Fibroblast of upper back skin (primary cell): ENCODE measurements at places on chromosomes 5 and 9.

DNA sequence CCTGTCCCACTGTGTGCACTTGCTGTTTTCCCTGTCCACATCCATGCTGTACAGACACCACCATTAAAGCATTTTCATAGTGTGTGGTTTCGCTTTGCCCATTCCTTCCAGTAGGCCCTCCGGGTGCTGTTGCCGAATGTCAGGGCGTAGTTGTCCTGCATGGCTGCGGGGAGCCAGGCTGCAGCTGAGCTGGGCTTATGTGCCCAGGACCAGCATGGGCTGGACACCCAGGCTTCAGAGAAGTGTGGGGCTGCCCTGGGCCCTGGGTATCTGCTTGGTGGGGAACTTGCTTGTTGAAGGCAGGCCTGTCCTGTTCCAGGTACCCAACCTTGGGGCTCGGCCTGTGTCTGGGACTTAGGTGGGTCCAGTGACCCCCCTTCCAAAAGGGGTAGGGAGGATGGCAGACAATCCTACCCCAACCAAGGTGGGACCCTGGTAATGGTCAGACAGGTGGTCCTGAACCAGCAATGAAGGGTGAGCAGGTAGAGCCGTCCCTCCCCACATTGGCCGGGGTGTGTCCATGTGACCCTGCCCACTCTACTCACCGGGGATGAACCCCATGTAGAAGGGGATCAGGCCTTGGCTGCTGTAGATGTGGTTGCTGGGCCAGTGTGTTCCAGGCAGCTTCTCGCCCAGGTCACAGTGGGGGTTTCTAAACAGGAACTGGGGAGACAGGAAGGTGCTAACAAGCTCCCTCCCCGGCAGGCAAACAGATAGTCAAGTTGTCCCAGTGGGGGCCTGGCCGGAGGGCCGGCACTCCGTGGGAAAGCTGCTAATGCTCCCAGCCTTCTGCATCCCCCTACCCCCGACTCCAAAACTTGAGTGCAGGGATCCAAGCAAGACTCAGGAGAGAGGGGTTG is 2.8 kb downstream of the TUBB4B start:
- no peak for DNase-seq

GRCh38 chr9:98380065-98380681 is 124.7 kb upstream of the TBC1D2 start:
- peak; percentile 49 for DNase-seq

DNA sequence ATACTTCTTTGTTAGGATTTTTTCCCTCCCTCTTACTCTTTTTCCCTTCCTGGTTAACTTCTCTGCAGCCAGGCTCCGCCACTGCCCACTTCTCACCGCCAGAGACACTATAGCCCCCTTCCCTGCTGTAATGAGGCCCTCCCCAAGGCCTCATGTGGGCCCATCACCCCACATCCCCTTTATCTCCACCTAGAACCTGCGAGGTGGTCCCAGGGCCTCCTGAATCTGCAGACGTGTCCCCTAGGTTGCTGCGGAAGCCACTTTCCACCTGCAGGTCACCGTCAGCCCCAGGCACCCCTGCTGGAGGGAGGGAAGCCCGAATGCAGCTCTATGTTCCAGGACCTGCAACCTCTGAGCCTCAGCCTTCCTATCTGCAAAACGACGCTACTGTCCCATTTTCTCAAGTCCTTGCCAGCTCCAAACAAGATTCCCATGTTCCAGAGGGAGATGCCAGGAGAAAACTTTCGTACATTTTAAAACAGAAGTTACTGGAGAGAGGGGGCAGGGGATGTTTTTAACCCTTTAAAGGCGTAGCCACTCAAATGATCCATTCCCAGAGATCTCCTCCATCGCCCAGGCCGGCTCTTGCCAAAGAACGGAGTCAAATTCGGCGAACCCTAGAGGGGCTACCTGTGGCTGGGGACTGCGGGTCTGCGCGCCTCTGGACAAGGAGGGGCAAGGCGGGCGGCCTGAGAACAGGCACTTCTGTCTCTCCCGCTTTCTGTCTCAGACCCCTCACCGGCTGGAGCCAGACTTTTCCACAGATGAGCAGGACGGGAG is 929 bp downstream of the SH3PXD2B start:
- peak; percentile 78 for DNase-seq

DNA sequence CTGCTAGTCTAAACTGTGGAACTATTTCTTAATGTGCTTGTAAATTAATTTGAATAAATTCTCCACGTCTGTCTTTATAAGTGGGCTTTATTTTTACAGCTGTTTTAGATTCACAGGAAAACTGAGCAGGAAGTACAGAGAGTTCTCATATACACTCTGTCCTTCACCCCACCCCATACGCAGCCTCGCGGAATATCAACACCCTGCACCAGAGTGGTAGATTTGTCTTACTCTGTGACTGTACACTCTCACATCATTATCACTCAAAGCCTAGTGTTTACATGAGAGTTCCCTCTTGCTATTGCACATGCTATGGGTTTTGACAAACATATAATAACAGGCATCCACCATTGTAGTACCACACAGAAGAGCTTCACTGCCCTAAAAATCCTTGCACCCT is 179.7 kb upstream of the DAB2 start:
- no peak for DNase-seq

- no peak for DNase-seq
Measured at GRCh38 chr5:169242175-169242848, 58.6 kb downstream of the SLIT3 start.

- no peak for DNase-seq
Measured at GRCh38 chr9:126612326-126612812, 1.4 kb upstream of the LMX1B start.

- peak; percentile 47 for DNase-seq
Measured at GRCh38 chr9:106321394-106322180, 541.4 kb upstream of the ZNF462 start.

DNA sequence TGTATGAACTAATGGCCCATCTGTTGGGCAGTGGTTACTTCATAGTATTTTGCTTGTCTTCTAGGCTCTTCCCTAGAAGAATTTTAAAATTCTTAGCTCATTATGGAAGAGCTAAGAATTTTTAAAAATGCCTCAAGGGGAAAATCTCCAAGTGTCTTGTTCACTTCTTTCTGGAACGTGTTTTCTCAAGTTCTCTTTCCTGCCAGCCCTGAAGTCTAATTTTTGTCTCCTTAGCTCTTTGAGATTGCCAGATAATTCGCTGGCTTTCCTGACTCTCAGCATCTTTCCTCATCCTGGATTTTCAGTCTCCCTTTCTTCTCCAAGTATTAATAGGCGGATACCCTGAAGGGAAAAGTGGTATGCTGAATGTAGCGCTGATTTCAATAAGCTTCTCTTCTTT is 395.4 kb downstream of the ARRDC3 start:
- no peak for DNase-seq

GRCh38 chr9:135616619-135617537 is 22.5 kb downstream of the GLT6D1 start:
- no peak for DNase-seq

DNA sequence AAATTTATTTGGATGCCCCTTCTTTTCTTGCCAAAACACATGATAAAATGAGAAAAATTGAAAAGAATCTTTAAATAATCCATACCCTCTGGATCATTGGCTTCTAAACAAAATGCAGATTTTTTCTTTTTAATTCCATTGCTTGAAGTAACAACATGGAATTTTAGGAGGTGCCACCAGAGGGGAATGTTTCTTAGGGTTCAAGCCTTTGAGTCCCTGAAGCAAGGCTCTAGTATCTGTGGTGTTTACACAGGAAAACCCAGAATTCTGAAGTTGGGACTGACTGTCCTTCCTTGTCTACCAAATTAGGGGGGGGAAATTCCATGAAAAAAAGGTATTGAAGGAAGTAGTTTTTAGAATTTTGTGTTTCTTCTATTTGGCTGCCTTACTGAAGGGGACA is 69.4 kb downstream of the LMNB1 start:
- peak; percentile 38 for DNase-seq

DNA sequence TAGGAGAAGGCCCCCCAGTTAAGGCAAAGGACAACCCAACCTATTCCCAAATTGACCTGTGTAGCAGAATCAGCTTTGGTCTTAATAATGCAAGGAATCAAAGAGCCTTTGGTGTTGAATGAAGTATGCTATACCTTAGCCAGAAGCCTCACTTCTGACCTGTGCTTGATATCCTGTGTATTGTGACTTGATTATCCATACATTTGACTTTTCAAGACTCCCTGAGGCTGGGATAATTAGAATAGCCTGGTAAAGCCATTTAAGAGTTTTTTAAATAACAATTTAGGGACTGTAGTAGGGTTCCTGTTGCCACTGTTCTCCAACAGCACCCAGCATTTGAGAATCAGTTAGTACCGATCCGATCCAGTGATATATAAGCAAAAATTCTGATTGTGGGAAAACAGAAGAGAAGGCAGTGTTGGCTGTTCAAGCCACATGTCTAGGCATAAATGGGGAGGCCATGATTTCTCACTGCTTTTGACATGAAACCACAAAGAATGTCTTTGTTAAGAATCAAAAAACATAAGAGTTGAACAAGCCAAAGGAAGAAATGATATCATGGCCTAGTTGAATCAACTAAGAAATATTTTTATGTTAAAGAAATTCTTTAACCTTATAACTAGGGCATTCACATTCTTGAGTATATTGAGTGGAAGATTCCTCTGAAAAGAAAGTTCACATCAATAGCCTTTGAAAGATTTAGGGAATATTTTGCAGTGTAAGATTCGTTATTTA is 98.9 kb downstream of the F2RL2 start:
- peak; percentile 66 for DNase-seq

- DNase-seq = no peak
Measured at GRCh38 chr9:116502746-116503145, 184.4 kb upstream of the TRIM32 start.

GRCh38 chr9:92100237-92100911 is 14.8 kb downstream of the SPTLC1 start:
- DNase-seq = peak; percentile 72

DNA sequence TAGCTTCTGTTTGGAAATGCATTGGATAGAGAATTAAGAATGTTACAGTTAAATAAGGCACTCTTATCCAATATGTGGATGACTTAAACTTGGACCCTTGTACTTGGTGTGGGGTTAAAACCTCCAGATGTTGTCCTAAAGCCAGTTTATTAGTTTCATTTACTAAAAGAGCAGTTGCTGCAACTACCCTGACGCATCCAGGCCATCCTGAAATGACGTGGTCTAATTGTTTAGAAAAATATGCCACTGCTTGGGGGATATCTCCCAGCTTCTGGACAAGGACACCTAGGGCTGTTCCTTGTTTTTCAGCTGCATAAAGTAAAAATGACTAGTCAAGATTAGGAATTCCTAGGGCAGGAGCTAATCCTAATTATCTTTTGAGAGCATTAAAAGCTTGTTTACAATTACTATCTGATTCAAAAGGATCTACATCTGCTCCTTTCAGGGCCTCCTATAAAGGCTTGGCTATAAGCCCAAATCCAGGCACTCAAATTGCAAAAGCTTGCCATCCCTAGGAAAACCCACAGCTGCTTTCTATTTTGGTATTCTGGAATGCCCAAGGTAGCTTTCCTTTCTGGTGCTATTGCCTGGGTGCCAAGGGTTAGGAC is 45.7 kb upstream of the SLCO4C1 start:
- no peak for DNase-seq

DNA sequence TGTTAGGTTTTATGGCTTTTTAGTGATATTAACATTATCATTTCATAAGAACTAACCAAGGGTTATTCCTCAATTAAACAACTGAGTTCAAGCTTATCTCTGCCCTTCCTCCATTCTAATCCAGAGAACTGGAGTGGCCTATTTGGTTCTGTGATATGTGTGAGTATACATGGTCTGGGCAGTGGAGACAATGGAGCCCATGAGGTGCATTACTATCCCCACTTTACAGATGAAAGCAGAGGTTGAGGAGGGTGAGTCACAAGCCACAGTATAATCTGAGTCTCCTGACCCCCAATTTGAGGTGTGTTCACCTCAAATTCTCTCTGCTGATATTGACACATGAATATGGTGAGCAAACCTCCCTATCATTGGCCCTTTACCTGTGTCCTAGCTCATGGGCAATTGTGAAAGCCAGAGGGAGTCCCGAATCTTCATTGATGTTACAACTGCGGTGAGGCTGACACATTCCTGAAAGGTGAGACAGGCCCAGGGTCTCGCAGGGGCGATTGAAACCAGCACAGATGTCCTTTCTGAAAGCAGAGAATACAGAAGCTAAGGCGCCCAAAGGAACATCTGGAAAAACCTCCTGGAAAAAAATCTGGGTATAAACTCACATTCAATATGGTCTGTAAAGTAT is 217.2 kb downstream of the TARS1 start:
- DNase-seq = peak; percentile 50

- DNase-seq = no peak
Measured at GRCh38 chr5:79527431-79527830, 13.5 kb upstream of the HOMER1 start.

GRCh38 chr5:68370196-68370595 is 154.6 kb downstream of the PIK3R1 start:
- DNase-seq = no peak

DNA sequence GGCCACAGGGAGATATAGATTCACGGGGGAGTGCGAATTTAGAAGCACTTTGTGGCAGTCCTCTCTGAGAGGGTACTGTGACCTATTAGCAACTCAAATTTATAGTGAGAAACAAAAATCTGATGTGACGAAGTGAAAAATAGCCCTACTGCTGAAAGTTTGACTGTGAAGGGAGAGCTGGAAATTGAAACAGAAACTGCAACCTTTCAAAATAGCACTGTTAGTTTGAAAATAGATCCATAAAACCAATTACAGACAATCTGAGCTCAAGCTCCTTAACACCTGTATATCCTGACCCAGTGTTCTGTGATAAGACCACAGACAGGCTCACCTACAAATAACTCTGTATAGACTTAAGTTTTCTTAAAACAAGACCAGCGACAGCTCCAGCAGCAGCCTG is 420.1 kb downstream of the IRX1 start:
- no peak for DNase-seq

- peak; percentile 46 for DNase-seq
Measured at GRCh38 chr5:33379757-33380156, 61.0 kb upstream of the TARS1 start.

- no peak for DNase-seq
Measured at GRCh38 chr9:136725612-136726011, 13.2 kb downstream of the DIPK1B start.

GRCh38 chr5:39624268-39624886 is 199.6 kb upstream of the DAB2 start:
- peak; percentile 21 for DNase-seq

DNA sequence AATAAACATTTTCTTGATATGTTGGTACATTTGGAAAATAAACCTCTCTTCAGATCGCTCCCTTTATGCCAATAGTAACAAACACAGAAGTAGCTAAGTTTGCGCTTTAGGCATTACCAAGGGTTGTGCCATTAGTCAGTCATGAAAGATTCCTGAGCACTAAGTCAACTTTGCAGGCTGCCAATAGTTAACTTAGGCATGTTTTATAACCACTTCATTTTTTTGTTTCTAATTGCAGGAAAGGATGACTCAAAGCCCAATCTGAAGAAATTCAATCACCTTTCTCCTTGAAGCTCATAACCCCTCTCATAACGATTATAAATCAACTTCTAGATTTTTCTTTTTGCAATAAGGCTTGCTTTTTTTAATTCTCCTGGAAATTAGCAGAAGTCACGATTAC is 517.0 kb downstream of the AGTPBP1 start:
- peak; percentile 89 for DNase-seq

GRCh38 chr5:35345222-35345621 is 114.9 kb upstream of the PRLR start:
- DNase-seq = no peak
